ENCODE measurements at places on chromosomes 12 and 14.

- DNase-seq: no peak
These were observed 2.8 kb downstream of the SRSF9 start for GRCh38 chr12:120466560-120467315.

DNA sequence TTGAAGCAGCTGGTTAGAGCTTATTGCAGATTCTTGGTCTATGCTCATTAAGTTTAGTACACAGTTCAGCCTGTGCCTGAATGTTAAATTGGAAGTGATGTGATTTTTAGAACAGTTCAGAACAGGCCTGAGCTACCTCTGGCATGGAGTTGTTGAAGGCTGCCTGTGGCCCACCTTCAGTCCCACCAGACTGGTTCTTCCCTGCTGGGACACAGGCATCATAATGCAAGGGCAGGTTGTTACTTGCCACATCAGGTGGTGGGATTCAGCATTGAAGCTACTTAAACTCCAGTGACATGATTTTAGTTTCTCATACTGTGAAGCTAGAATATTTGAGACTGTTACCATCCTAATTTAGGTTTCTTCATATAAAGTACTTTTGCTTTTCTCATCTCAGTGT, 49.4 kb downstream of the PROX2 start:
- no peak for DNase-seq

DNA sequence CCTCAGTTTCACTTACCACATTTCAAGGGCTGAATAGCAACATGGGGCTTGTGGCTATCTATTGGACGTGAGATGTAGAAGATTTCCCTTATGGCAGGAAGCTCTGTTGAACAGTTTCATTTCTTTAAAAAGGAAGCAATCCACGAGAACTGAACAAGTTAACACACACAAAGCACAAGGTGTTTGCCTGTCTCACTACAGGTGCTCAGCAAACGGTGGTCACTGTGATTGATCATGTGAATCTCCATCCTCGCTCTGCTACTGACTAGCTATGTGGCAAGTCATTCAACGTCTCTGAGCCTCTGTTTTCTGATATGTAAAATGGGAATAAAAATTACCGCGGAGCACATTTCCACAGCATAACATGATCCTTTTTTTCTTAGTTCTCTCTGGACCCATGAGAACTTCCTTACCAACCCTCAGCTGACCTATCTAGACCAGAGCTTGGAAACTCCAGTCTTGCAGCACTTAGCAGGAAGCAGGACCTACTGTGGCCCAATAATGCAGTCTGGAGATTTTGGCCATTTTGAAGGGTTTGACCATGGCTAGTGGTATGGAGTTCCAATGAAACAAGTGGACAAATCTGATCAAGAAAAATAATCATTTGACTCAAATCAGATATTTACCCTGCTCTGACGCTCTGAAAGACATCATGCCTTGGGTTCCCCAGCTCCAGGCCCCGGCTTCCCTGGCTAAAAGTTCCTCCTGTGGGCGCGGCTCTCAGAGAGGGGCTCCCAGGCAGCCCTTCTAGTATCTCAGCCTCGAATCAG, 278.8 kb downstream of the ZFP36L1 start:
- no peak for DNase-seq

- DNase-seq: no peak
These were observed 8.3 kb downstream of the OR11G2 start for GRCh38 chr14:20198991-20199390.

- DNase-seq: no peak
These were observed 61.6 kb downstream of the RIN3 start for GRCh38 chr14:92575061-92575747.

- no peak for DNase-seq
These were observed 7.2 kb upstream of the DICER1 start for GRCh38 chr14:95164506-95164905.

DNA sequence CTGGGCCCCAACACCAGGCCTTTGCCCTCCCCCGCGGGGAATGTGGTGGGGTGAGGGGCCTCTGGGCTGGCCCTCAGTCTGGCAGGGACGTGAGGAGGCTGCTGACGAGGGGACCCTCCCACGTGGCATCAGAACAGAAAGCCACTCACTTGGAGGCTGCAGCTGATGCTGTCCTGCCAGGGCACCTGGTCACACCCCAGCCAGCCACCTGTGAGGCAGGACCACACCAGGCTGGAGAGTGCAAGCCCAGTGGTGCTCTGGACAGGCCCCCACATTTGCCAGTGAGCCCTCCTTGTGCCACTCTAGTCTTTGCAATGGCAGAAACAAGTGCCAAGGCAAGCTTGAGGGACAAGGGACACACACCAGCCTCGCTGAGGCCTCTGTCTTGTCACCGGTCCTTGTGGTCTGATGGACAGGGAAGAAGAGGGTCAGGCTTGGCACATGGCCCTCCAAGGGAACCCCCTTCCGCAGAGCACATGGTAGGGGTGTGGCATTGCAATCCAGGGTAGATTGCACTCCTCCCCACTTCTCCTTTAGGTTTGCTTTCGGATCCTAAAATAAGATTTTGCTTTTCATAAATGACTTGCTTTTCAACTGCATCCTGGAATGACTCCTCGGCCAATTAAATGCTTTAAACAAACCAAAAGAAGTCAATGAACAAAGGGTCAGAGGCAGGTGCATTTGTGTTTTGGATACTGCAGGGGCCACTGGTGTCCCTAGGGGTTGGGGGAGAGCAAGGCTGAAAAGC, 53.7 kb downstream of the CCDC88C start:
- DNase-seq: no peak

GRCh38 chr14:90750701-90751100, 65.5 kb downstream of the TTC7B start:
- DNase-seq: no peak

DNA sequence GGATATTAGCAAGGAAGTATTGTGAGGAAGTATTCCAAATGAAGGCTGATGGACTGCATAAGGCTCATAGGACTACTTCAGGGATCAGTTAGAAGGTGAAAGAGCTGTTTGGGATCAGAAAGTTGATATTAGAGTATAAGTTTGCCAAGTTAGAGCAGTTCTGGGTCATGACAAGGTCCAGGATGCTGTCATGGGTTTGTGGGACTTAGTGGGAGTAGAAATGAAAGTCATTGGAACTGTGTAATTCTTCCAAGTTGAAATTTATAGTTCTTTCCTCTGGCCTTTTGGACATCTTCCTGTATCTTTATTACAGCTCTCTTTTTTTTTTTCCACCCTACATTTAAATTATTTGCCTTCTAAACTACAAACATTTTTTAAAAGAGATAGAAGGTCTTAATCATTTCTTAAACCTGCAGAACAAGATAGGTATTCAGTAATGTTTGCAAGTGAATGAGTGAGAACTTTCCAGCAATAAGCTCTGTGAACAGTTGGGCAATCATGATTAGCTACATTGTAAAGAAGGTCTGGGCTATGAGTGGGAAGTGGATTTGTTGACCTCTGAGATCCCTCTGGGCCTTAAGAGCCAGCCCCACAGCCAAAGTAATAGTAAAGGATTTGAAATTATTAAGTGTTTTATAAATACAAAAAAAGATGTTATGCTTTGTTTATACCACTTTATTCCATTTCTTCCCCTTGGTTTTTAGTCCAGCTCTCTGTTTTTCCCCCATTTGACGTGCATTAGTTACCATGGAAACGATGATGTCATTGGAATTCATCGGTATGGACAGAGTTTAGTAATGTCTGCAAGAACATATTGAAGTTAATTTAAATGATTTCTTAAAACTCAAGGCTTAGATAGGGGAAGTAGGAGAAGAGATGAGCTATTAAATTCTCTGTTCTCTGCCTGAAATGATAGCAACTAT, 247.9 kb upstream of the ARHGAP5 start:
- DNase-seq: no peak

GRCh38 chr14:89700801-89701200, 253.7 kb downstream of the EFCAB11 start:
- no peak for DNase-seq

DNA sequence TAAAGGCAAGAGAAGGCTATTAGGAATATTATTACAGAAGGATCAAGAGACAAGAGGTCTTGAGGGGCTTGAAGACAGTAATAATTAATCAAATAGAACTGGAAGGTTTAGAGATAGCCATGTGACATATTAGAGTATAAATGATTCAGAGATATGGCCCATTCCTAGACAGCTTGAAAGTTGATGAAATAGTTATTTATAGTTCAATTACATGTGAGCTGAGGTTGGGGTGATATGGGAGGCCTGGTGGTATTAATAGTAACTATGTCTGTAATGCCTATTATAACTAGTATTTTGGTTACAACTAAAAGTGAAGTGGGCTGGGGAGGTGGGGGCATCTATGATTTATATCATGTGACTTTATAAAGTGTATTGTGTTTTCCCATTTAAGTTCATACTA, 14.1 kb upstream of the MIS18BP1 start:
- no peak for DNase-seq

DNA sequence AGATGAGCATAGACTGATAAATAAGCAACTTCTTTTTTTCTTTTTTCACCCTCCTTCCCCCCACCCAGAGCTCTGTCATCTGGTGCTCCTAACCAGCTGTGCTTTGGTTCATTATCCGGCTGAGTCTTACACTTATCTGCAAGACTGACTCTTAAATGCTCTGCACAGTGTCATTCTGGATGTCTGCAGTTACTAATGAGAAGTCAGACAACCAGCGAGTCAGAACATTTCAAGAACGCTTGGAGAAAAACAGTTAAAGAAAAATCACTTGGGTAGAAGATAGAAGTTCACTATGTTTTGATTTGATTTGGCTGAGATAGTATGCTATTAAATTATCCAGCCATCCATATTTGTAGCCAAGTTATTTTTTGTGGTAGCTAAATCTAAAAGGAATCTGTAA, 328.9 kb upstream of the PRICKLE1 start:
- DNase-seq: no peak

- peak; percentile 84 for DNase-seq
These were observed 72.0 kb downstream of the IRF2BPL start for GRCh38 chr14:76956316-76957090.

DNA sequence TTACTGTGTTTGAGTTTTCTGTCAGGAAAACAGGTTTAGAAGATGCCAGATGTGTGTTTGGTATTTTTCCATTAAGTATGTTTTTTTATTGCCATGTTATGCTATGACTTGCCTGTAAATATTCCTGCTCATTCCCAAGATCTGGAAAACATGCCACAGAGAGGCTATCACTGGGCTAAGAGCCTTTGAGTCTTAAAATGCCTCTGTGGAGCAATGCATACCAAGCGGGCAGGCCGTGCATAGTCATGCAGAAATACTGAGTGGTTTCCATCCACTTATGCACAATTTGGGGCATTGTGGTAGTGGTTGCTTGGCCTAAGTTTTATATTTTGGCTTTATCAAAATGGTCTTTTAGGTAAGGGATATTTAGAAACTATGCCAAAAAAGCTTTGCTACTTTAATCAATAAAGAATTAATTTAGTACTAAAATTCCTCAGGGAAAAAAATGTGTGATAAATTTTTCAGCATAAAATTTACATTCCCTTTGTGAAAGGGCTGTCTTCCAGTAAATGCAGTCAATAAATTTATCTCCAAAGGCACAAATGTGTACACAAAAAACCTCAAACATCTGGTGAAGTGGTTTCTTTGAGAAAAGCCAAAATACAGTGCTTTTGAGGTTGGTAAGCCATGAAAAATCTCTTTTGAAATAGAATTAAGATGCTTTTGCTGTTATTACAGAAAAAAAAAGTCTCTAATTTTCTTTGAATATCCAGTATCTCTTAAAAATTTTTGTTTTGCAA, 341.3 kb upstream of the FBXO33 start:
- no peak for DNase-seq

DNA sequence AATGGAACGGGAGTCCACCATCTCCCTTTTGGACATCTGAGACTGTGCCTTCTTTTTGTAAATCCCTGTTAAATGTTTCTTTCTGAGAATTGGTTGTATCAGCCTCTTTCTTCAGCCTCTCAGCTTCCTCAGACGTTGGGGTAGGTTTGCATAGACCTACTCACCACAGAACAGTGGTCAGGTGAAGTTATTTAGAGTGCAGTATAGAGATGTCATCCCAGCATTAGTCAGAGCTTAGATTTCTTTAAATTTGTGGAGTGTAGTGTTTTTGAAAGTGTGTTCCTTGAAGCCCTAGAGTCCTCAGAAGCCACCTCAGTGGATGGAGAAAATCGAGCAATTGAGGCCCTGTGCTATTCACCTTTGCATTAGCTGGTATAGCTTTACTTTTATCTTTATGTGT, 8.9 kb upstream of the EEA1 start:
- no peak for DNase-seq

DNA sequence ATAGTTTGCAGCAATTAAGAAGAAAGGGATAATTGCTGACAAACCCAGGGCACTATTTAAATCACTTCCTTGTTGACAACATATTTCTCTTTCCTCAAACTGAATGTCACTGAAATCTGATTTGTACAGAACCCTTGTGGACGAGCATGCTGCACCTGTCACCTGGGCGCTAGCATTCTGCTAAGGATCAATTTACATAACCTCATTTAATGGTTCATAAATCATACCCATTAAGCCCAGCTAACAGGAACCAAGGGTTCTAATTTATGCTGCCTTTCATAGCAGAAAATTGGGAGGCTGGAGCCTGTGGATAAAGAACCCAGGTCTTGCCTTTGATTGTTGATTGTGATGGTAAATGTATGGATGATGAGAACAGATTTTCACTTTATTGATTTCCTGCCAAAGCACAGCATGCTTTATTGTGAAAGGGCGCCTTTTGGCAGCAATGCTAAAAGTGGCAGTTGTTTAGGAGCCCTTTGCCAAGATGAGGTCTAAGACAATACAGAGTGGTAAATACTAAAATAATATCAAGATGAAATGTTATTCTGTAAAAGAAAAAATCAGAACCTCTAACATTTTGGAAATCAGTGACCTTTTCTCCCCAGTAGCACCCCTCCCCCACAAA, 95.4 kb downstream of the NKX2-1 start:
- DNase-seq: no peak

- no peak for DNase-seq
These were observed 206.7 kb upstream of the CPNE8 start for GRCh38 chr12:39112064-39112463.

DNA sequence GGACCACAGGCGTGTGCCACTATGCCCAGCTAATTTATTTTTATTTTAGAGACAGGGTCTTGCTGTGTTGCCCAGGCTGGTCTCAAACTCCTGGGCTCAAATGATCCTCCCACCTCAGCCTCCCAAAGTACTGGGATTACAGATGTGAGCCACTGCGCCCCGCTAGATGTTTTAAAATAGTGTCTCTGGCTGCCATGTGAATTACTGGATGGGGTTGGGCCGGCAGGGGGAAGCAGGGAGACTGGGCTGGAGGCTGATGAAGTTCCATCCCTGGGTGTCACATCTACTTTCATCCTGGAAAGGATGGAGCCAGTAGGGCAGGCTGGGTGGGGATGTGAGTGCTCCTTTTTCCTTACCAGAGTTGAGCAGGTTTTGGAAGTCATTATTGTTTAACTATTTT, 46.1 kb downstream of the DNAH10 start:
- DNase-seq: no peak

DNA sequence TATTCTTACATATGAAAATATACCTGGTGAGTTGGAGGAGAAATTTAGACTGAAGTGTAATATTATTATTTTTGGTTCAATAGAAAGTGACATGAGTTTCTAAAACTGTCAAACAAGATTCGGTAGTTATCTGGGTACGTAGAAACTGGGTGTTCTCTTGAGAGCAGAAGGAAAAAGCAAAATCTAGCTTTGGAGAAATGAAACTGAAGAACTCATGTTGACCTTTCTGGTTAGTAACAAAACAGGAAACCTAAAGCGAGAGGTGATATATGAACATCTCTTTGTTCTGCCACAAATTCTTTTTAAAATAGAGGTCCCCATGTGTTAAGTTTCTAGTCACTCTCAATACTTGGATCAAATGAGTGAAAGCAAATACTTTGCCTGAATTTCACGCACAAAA, 401.7 kb downstream of the TRHDE start:
- no peak for DNase-seq

All from thoracic aorta (tissue), 2 donors.